ENCODE measurements at places on chromosomes 5 and 9.

GRCh38 chr9:8816361-8816760 lies 1016.8 kb upstream of the DMAC1 start:
- no peak for DNase-seq

GRCh38 chr9:110338143-110338542 lies 480 bp upstream of the TXNDC8 start:
- DNase-seq = no peak

- DNase-seq = no peak
Measured at GRCh38 chr5:74183041-74183440, 457.5 kb downstream of the ENC1 start.

- DNase-seq = no peak
Measured at GRCh38 chr5:691817-692528, 1.2 kb downstream of the TPPP start.

GRCh38 chr5:172954751-172955159 lies 4.5 kb upstream of the RPL26L1 start:
- DNase-seq = no peak

DNA sequence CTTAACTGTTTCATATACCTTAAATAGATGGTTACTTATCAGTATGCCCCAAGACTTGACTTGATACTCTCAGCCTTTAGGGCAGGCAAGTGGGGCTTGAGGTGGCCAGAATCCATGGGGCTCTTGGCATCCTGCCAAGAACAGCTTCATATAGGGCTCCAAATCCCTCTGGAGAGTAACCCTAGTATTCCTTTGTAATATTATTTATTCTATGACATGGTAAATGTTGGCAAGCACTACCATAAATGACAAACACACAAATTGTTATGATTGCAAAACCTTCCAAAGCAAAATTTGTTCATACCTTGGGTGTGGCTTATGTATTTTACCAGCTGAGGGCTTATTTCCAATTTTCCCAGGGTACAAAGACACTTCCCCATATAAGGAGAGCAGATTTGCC lies 257.4 kb upstream of the TRPC7 start:
- no peak for DNase-seq
